ENCODE measurements at places on chromosomes 1 and 21. TPM values are rescaled to one million over a fixed set of nuclear protein-coding genes. Genes with fewer than 3 reads are reported as not detected.

- H3K27me3 ChIP-seq, result no peaks in the 10 kb centered on the region
- peak overlapping the region; percentile 4 for H3K4me3 ChIP-seq
- H3K27ac ChIP-seq, result peak overlapping the region; percentile 71
- H3K4me1 ChIP-seq, result peaks cover 37% of the 10 kb centered on the region
- peaks cover 46% of the 10 kb centered on the region for H3K36me3 ChIP-seq
- DNase-seq, result no peak
Measured at GRCh38 chr1:42660907-42661500, 2.8 kb downstream of the PPIH start.

GRCh38 chr1:39958403-39959200 is 3.7 kb downstream of the MFSD2A start:
- H3K4me3 ChIP-seq, result no peak overlapping the region
- no peak overlapping the region for H3K27ac ChIP-seq
- peaks cover 27% of the 10 kb centered on the region for H3K4me1 ChIP-seq
- H3K27me3 ChIP-seq, result no peaks in the 10 kb centered on the region
- peaks cover 32% of the 10 kb centered on the region for H3K36me3 ChIP-seq

DNA sequence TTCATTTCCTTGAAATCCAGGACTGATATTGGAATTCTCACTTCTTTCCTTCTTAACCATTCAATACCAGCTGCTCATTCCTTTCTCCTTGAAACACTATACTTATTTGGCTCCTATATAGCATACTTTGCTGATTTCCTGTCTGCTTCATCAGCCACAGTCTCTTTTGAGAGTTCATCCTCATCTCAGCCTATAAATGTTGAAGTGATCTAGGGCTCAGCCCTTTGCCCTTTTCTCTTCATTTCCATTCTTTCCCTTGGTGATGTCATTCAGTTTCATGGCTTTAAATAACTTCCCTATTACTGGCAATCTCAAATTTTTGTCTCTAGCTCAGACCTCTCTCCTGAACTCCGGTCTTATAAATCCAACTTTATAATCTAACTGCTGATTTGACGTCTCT is 24.1 kb upstream of the RABGAP1L start:
- H3K4me1 ChIP-seq, result no peaks in the 10 kb centered on the region
- no peaks in the 10 kb centered on the region for H3K36me3 ChIP-seq
- H3K27me3 ChIP-seq, result peaks cover 2% of the 10 kb centered on the region
- H3K27ac ChIP-seq, result no peak overlapping the region
- no peak overlapping the region for H3K4me3 ChIP-seq

- no peak for DNase-seq
- H3K4me3 ChIP-seq, result no peak overlapping the region
- H3K27ac ChIP-seq, result no peak overlapping the region
Measured at GRCh38 chr1:183138301-183138700, 47.8 kb upstream of the LAMC2 start.

DNA sequence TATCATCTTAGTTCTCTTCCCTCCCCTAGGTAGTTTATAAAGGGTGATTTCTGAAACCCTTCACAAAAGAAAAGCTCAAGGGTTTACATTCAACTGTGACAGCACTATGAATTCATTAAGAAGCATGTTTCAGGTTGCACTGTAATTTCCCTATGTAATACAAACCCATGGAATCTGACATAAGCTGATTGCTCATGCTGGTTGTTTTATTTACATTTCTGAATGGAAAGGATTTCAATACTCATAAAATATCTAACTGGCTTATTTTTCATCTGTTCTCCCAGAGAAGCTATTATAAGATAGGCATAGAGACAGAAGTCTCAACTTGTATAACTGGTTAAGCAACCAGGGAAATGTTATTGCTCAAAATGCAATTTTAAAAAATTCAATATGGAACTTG is 20.5 kb downstream of the WNT2B start:
- H3K4me1 ChIP-seq, result no peaks in the 10 kb centered on the region
- no peak overlapping the region for H3K4me3 ChIP-seq
- H3K27me3 ChIP-seq, result no peaks in the 10 kb centered on the region
- DNase-seq, result no peak
- H3K27ac ChIP-seq, result no peak overlapping the region

AADACL4 gene
- not detected for total RNA-seq

DNA sequence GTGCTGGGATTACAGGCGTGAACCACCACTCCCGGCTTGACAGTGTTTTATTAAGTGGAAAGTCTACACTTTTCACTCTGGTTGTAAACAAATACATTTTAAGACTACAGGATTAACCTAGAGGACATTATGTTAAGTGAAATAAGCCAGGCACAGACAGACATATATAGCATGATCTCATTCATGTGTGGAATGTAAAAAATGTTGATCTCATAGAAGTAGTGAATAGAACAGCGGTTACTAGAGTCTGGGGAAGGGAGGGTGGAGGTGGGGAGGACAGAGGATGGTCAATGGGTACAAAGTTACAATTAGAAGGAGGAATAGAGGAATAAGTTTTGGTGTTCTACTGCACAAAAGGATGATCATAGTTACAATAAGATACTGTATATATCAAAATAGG is 16.9 kb downstream of the CTH start:
- DNase-seq, result no peak
- no peak overlapping the region for H3K27ac ChIP-seq
- no peaks in the 10 kb centered on the region for H3K4me1 ChIP-seq
- H3K4me3 ChIP-seq, result no peak overlapping the region
- no peaks in the 10 kb centered on the region for H3K27me3 ChIP-seq

- H3K27ac ChIP-seq, result no peak overlapping the region
- no peak overlapping the region for H3K4me3 ChIP-seq
- DNase-seq, result no peak
Measured at GRCh38 chr1:68149110-68149798, 83.1 kb downstream of the WLS start.

UMODL1 gene
- total RNA-seq, result not detected

DNA sequence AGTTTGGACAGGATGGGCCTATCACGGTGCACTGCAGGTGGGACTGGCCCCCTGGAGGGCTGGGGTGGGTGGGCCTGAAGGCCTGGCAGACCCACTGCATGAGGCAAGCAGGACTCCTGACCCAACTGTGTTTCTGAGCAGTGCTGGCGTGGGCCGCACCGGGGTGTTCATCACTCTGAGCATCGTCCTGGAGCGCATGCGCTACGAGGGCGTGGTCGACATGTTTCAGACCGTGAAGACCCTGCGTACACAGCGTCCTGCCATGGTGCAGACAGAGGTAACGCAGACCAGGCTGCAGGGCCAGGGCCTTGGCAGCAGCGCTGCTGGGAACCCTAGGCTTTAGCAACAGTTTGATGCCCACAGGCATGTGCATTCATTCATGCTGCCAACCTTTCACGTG is 29.0 kb upstream of the KDM4A start:
- no peaks in the 10 kb centered on the region for H3K4me1 ChIP-seq
- H3K27ac ChIP-seq, result no peak overlapping the region
- H3K4me3 ChIP-seq, result no peak overlapping the region

GRCh38 chr1:218090459-218090858 is 194.6 kb upstream of the RRP15 start:
- no peak overlapping the region for H3K4me3 ChIP-seq
- DNase-seq, result no peak
- no peaks in the 10 kb centered on the region for H3K27me3 ChIP-seq
- H3K4me1 ChIP-seq, result no peaks in the 10 kb centered on the region
- H3K27ac ChIP-seq, result no peak overlapping the region

GRCh38 chr1:44246806-44247205 is 33.5 kb downstream of the DMAP1 start:
- no peaks in the 10 kb centered on the region for H3K36me3 ChIP-seq
- no peaks in the 10 kb centered on the region for H3K27me3 ChIP-seq
- H3K27ac ChIP-seq, result no peak overlapping the region
- DNase-seq, result no peak
- H3K4me3 ChIP-seq, result no peak overlapping the region

- peak; percentile 32 for DNase-seq
- no peaks in the 10 kb centered on the region for H3K36me3 ChIP-seq
- H3K4me1 ChIP-seq, result peaks cover 13% of the 10 kb centered on the region
- no peak overlapping the region for H3K4me3 ChIP-seq
- no peaks in the 10 kb centered on the region for H3K27me3 ChIP-seq
Measured at GRCh38 chr21:42162831-42163510, 56.0 kb upstream of the ABCG1 start.

DNA sequence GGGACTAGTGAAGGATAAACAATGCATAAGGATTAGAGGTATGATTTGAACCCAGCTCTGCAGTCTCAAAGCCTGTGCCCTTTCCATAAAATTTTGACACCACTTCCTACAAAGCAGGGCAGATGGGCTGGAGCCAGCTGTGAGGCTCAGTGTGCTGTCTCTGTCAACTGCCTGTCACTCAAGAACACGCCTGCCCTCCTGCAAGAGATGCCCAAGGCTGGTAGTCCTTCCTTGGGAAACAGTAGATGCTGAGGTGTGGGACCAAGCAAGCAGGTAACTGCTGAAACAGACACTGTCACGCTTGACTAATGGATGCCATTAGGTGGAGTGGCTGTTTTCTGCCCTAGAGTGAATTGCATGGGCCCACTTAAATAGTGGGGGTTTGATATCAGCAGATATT is 402.0 kb downstream of the PTPRU start:
- no peak overlapping the region for H3K27ac ChIP-seq
- DNase-seq, result no peak
- peaks cover 4% of the 10 kb centered on the region for H3K27me3 ChIP-seq
- no peak overlapping the region for H3K4me3 ChIP-seq
- H3K36me3 ChIP-seq, result no peaks in the 10 kb centered on the region

DNA sequence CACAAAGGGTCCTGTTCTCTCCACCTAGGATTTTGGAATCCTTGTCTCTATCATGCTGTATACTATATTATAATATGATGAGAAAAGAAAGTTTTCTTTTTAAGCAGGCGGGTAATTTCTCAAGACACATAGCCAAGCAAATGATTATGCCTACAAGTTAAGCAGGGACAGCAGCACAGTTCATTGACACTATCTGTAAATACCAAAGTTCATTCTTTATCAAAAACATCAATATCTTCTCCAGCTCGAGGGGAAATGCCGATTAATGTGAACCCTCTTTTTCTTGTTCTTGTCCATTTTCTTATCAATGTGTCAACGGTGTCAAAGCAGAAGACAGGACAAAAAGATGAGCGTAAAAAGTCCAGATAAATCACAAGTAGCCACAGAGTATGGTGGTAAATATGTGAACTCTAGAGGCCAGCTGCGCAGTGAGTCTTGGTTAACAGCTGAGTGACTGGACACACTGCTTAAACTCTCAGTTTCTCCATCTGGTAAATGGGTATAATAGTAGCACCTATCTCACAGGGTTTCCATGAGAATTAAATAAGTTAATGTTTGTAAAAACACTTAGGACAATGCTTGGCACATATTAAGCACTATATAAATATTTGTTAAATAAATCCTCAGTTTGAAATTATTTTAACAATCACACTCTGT is 30.9 kb downstream of the LPAR3 start:
- no peak overlapping the region for H3K4me3 ChIP-seq
- no peak overlapping the region for H3K27ac ChIP-seq
- H3K27me3 ChIP-seq, result no peaks in the 10 kb centered on the region
- H3K4me1 ChIP-seq, result peaks cover 28% of the 10 kb centered on the region
- no peaks in the 10 kb centered on the region for H3K36me3 ChIP-seq

DNA sequence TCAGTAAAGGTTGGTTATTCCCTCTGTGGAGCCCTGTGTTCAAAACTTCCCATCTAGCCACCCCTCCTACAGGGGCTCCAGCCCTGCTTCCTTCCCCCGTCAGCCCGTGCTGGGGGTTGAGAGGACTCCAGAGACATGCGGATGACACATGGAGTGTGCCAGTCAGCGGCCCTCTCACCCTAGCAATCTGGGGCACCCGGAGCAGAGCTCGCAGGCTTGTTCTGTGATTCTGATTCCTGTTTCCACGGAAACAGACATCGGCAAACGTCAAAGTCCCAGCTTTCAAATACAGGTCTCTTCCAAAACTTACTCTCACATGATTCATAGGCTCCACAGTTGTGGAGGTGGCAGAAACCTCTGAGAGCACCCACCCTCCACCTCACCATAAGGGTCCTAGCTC is 9.8 kb upstream of the SSBP3 start:
- no peaks in the 10 kb centered on the region for H3K36me3 ChIP-seq
- H3K4me1 ChIP-seq, result peaks cover 9% of the 10 kb centered on the region
- no peak for DNase-seq
- no peaks in the 10 kb centered on the region for H3K27me3 ChIP-seq

DNA sequence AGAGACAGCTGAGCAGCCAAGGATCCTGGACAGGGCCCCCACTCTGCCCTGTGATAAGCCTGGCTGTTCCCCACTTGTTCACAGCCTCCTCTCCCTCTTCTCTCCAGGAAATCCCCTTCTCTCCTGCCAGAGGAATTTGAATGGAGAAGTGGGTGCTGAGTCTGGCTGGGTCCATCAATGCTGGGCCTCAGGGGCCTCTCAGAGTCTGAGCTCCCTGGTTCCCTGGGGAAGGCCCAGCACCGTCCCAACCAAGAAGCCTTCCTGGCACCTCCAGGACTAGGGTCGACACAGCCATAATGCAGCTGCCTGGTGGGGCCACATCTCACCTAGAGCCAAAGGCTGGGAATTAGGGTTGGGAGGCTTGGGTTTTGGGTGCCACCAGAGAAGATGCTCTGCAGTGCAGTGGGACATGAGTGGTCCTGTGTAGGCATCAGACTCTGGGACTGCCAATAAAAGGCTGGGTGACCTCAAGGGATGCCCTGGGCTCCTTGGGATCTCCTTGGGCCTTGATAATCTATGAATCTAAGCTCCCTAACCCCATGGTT is 2.5 kb downstream of the MYBPH start:
- no peak overlapping the region for H3K4me3 ChIP-seq
- no peak overlapping the region for H3K27ac ChIP-seq
- H3K36me3 ChIP-seq, result no peaks in the 10 kb centered on the region
- peaks cover 1% of the 10 kb centered on the region for H3K27me3 ChIP-seq
- DNase-seq, result no peak
- no peaks in the 10 kb centered on the region for H3K4me1 ChIP-seq

DNA sequence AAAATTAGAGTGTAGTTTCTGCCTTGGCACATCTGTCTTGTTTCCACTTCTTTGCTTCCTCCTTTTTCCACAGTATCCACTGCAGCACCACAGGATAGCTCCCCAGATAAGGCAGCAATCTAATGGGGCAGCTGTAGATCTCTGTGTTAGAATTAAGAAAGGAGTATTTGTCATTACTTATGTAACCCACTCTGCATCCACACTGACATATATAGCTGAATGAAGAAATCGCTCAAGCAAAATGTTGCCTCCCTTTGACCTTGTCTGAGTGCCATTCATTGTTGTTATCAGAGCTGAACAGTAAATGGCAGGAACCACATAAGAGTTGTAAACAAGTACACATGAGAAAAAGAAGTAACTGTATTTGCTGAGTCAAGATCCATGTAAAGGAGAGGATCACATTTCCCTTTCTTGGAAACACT is 45.9 kb upstream of the DPH5 start:
- no peaks in the 10 kb centered on the region for H3K27me3 ChIP-seq
- H3K36me3 ChIP-seq, result peaks cover 8% of the 10 kb centered on the region
- H3K4me3 ChIP-seq, result no peak overlapping the region
- H3K4me1 ChIP-seq, result peaks cover 21% of the 10 kb centered on the region
- no peak for DNase-seq
- H3K27ac ChIP-seq, result no peak overlapping the region

GRCh38 chr21:42164064-42164789 is 54.7 kb upstream of the ABCG1 start:
- H3K27ac ChIP-seq, result no peak overlapping the region
- no peak overlapping the region for H3K4me3 ChIP-seq
